ENCODE measurements at places on chromosomes 5 and 9. TPM values are rescaled to one million over a fixed set of nuclear protein-coding genes. Genes with fewer than 3 reads are reported as not detected.

- no peak for DNase-seq
Measured at GRCh38 chr5:156254196-156254595, 72.8 kb upstream of the SGCD start.

- DNase-seq: no peak
Measured at GRCh38 chr9:129887334-129888292, 52.4 kb downstream of the USP20 start.

GRCh38 chr9:77277719-77278118 is 100.4 kb downstream of the VPS13A start:
- DNase-seq: no peak

GRCh38 chr9:110157823-110158664 is 49.9 kb downstream of the C9orf152 start:
- DNase-seq: no peak

GRCh38 chr9:97855899-97856298 is 2.9 kb downstream of the FOXE1 start:
- DNase-seq: no peak

DNA sequence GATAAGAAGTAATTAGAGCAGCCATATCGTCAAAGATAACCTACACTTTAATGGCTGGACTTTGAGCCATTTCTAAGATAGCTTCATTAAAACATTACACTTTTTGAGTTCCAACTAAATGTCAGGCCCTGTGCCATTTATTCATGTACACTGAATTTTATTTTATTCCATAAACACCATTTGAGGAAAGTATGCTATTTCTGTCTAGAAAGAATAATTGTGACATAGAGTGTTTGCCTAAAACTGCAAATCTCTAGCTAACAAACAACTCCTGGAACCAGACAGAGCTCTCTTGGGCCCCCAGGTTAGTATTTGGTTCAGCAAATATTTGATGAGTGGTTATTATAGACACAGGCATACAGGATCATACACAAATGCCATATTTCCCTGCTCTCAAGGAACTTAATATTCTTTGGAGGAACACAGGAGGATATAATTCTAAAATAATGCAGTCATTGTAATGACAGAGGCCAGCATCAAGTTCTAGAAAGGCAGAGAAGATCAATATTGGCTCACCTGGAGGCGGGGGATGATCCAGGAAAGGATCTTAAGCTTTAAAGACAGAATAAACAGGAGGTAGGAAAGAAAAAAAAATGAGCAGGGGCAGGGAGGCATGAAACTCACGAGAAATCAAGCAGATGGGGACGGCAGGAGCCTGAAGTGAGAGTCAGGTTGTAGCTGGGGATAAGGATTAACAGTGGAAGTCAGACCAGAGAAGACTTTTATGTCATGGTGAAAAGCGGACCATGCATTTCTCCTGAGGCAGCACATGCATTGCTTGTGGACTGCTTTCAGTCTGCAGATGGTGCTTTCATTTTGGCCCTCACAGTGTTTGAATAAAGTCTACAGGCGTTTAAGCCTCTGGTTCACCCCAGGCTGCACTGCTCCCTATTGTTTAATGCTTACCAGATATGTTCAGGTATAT is 127.7 kb downstream of the GCNT1 start:
- no peak for DNase-seq

- no peak for DNase-seq
Measured at GRCh38 chr9:77731008-77731698, 83.0 kb upstream of the GNA14 start.

DNA sequence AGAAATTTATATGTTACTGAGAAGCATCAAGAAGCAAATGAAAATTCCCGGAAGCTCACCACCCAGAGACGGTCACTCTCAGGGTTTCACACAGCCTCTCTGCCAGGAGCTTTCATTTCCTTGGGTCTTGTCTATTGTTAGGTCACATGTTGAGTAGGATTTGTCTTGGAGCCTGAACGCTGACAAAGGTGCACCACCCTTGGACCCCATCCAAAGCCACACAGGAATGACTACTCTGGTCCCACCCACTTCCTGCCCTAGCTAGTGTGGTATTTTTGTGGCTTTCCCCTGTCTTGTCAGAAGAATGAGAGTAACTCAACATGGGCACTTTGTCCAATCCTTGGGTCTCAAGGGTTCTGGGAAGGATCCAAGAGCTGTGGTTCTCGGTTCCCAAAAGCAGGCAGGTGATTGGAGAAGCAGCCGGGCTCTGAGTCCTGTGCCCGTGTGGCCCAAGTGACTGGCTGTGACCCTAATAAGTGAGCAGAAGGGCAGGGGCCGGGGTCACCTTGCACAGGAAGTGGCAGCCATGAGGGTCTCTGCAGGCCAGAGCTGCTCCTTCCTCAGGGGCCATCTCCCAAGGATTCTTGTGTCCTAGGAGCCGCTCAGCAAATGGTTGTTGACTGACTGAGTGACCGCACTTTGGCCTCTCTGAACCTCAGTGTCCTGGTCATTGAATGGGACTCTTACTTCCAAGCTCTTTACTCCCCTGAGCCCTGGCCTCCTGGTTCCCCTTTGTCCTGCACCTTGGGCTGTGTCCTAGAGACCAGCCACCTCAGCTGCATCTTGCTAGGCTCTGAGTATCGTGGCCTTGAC is 6.9 kb downstream of the FGD3 start:
- DNase-seq: no peak

- DNase-seq: no peak
Measured at GRCh38 chr9:88992556-88992955, 1.3 kb downstream of the S1PR3 start.

DNA sequence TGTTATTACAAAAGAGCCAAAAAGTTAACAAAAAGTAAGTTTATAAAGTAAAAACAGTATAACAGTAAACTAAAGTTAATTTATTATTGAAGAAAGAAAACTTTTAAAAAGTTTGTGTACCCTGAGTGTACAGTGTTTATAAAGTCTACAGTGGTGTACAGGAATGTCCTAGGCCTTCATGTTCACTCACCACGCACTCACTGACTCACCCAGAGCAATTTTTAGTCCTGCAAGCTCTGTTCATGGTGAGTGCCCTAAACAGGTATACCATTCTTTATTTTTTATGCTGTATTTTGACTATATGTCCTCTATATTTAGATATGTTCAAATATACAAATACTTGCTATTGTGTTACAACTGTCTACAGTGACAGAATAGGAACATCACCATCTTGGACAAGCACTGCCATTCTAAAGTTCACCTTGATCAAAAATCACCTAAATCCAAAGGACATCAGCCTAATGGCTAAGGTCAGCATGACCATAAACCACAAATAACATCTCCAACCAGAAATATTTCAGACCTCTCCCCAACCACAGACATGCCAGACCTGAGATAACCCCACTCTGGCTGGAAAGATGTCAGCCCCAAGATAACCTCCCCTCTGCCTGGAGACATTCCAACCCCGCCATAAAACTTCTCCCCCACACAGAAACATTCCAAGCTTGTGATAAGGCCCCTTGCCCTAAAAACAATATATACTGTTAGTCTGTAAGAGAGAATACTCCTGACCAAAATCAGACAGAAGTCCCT is 56.1 kb downstream of the AGXT2 start:
- DNase-seq: no peak

PDCD1LG2 gene
- 2.5 TPM for total RNA-seq

RGS3 gene
- 45.7 TPM for total RNA-seq

Measured in sigmoid colon (tissue), 7 donors.